Activated CD8-positive, alpha-beta T cell treated with anti-CD3 and anti-CD28 coated beads for 36 hours (primary cell): ENCODE measurements at places on chromosomes 11 and 22. TPM values are rescaled to one million over a fixed set of nuclear protein-coding genes. Genes with fewer than 3 reads are reported as not detected.

DNA sequence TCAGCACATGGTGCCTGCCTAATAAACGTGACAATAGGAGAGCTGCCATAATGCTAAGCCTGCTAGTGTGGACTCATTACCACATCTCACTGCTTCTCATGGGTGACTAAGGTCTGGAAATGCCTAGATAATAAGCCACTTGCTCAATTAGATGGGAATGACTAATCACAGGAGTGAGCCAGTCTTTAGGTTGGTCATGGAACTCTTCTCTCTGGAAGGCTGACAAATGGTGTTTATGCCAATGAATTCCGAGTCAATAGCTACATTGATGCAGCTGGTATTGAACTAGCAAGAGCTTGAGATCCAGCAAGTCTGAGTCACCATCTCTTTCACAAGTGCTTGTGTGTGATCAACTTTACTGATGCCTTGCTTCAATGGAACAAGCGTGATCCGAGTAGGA lies 334.9 kb downstream of the OPCML start:
- H3K27me3 ChIP-seq, result peaks cover 2% of the 10 kb centered on the region
- no peak for DNase-seq
- H3K4me3 ChIP-seq, result no peak overlapping the region

- H3K27ac ChIP-seq, result no peak overlapping the region
- H3K4me1 ChIP-seq, result no peaks in the 10 kb centered on the region
- H3K4me3 ChIP-seq, result no peak overlapping the region
- DNase-seq, result no peak
Observed at GRCh38 chr11:131823772-131824171, 453.4 kb downstream of the NTM start.

DNA sequence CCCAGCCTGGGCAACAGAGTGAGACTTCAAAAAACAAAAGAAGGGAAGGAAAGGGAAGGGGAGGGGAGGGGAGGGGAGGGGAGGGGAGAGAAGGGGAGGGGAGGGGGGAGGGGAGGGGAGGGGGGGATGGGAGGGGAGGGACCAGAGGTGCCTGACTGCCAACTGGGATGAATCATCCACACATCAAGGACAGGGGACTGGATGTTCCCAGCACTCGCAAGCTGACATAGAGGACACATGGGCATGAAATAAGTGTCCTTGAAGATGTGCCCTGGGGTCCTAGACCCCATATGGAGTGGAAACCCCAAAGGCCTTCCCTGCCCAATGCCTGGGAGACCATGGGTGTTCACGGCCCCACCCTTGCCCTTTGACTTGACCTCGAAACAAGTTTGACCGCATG lies 19.8 kb downstream of the TST start:
- H3K27me3 ChIP-seq, result peaks cover 6% of the 10 kb centered on the region
- H3K4me1 ChIP-seq, result no peaks in the 10 kb centered on the region
- H3K27ac ChIP-seq, result no peak overlapping the region
- DNase-seq, result no peak
- no peak overlapping the region for H3K4me3 ChIP-seq

The ST14 gene
- total RNA-seq, result not detected

The OR51B4 gene
- not detected for total RNA-seq

The MGAT3 gene
- total RNA-seq, result 1.9 TPM

The SPON1 gene
- total RNA-seq, result 0.96 TPM

The SPTBN2 gene
- 1.4 TPM for total RNA-seq

The GDPD4 gene
- not detected for total RNA-seq
